ENCODE measurements at places on chromosomes 4 and X. TPM values are rescaled to one million over a fixed set of nuclear protein-coding genes. Genes with fewer than 3 reads are reported as not detected.

H2BW2 gene
- polyA plus RNA-seq: not detected

CD38 gene
- 31.0 TPM for polyA plus RNA-seq

LIMCH1 gene
- 5.4 TPM for polyA plus RNA-seq

CENPVL1 gene
- polyA plus RNA-seq: 0.41 TPM

ANXA10 gene
- 0.34 TPM for polyA plus RNA-seq

CENPE gene
- 2.5 TPM for polyA plus RNA-seq

TCEAL8 gene
- polyA plus RNA-seq: 116 TPM

RTL9 gene
- polyA plus RNA-seq: 0.05 TPM

CT83 gene
- polyA plus RNA-seq: not detected

DRD5 gene
- polyA plus RNA-seq: 0.11 TPM

CSAG1 gene
- polyA plus RNA-seq: 0.30 TPM

GRPEL1 gene
- 20.4 TPM for polyA plus RNA-seq

YY2 gene
- polyA plus RNA-seq: 1.0 TPM

PCDH19 gene
- polyA plus RNA-seq: 0.46 TPM

GC gene
- polyA plus RNA-seq: 0.66 TPM

STARD8 gene
- 2.8 TPM for polyA plus RNA-seq

ZFP42 gene
- polyA plus RNA-seq: 0.02 TPM

CSAG2 gene
- polyA plus RNA-seq: 0.52 TPM

TLL1 gene
- 0.59 TPM for polyA plus RNA-seq

P2RY8 gene
- 12.9 TPM for polyA plus RNA-seq

GPRASP1 gene
- polyA plus RNA-seq: 21.7 TPM

FAM184B gene
- polyA plus RNA-seq: 0.09 TPM

PNMA5 gene
- 0.25 TPM for polyA plus RNA-seq

VSIG1 gene
- polyA plus RNA-seq: 1.4 TPM

NUDT10 gene
- polyA plus RNA-seq: 1.1 TPM

CFAP47 gene
- polyA plus RNA-seq: 0.05 TPM

SMIM43 gene
- 0.43 TPM for polyA plus RNA-seq

VEGFD gene
- polyA plus RNA-seq: 0.64 TPM

All from thymus (tissue), 14 donors.